ENCODE measurements at places on chromosomes 1 and 21. TPM values are rescaled to one million over a fixed set of nuclear protein-coding genes. Genes with fewer than 3 reads are reported as not detected.

The OR2T27 gene
- total RNA-seq, result not detected

The RHOU gene
- total RNA-seq, result 1.7 TPM

The FMO4 gene
- total RNA-seq, result 0.89 TPM

The ELAVL4 gene
- total RNA-seq, result 0.10 TPM

The ADAM30 gene
- not detected for total RNA-seq

The CYP4B1 gene
- not detected for total RNA-seq

The LAMC2 gene
- 3.2 TPM for total RNA-seq

The OR2L3 gene
- not detected for total RNA-seq

The AJAP1 gene
- not detected for total RNA-seq

The HEYL gene
- total RNA-seq, result 0.77 TPM

The ADGRL2 gene
- total RNA-seq, result 13.5 TPM

The RHCE gene
- total RNA-seq, result not detected

All from NCI-H460 (cell line).